Bronchial smooth muscle cell (primary cell): ENCODE measurements at places on chromosomes 3 and 15. TPM values are rescaled to one million over a fixed set of nuclear protein-coding genes. Genes with fewer than 3 reads are reported as not detected.

Gene ZNF620
- total RNA-seq, result 0.47 and 0.86 TPM in 2 replicates

Gene EXD1
- total RNA-seq, result under 0.01 TPM in 1 of 2 replicates, not detected in the other

Gene TUSC7
- total RNA-seq, result under 0.01 TPM in 1 of 2 replicates, not detected in the other

Gene GAP43
- total RNA-seq, result 3.9 and 6.1 TPM in 2 replicates

Gene CLEC3B
- 15.6 and 33.1 TPM in 2 replicates for total RNA-seq

Gene MOBP
- total RNA-seq, result under 0.01 TPM in 1 of 2 replicates, not detected in the other

Gene FBXO40
- not detected in 2 replicates for total RNA-seq

Gene GOLGA8M
- total RNA-seq, result 0.32 and 0.52 TPM in 2 replicates
